ENCODE measurements at places on chromosomes 1 and 21.

DNA sequence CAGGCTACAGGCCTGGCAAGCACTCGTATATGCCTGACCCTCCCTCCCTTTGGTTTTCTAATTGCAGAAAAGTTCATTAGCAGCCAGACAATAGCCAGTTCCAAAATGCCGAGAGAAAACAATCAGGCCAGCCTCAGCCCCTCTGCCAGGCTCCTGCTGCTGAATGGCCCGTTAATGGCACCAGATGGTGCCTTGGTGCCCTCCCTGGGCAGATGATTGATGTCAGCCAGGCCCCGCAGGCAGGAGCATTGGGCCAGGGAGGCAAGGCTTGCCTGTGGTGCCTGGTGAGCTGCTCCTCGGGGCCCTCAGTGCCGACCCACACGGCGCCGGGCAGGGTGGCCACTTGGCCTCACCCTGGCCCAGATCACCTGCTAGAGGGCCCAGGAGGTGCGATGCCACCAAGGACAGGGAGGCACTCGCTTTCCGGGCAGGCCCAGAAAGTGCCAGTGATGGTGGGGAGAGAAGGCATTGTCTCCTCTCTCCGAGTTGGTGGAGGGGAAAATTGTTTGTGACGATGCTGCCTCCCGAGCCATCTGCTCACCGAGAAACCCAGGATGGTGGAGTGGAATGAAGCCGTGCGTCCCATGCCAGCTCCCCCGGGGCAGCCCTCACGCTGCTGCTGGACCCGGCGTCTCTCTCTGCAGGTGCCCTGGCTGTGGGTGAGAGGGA, 28.1 kb downstream of the QSOX1 start:
- DNase-seq = no peak

GRCh38 chr1:218698141-218698540, 353.0 kb downstream of the TGFB2 start:
- no peak for DNase-seq

DNA sequence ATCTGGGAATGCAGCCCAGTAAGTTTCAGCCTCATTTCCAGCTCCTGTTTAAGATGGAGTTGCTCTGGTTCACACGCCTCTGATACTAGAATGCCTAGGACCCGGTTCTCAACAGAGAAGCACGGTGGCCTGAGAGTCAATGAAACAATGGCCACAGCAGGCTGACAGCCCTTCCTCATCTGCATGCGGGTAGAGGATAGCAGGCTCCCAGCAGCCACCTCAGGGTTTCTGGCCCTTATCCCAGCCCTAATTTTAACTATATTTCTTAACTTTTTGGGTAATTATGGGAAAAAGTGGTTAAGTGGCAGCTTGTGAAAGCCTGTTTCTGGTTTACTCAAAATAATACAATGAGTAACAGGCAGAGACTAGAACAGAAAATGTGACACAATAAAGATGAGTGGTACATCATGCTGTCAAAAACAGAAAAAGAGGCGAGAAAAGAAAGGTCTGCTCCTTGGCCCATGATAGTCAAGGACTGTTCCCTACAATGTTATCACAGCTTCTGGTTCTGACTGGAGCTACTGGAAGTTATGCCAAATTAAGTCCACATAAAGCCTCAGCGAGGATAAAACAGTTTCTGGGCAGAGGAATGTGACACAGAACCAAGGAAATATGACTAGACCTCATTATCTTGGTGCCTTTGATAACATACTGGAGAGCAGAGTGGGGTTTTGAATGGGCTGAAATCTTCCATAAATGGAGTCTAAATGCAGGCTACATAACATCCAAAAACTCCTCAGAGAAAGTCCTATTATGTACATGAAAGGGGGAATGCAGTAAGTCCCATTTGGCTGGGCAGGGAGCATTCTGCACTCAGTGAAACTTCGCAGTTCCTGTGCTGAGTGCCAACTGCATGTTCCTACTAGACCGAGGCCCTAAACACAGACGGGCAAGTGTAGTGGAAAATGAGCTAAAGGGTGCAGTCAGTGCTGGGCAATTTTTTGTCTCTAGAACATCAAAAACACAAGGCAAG, 92.1 kb downstream of the NIBAN1 start:
- no peak for DNase-seq

DNA sequence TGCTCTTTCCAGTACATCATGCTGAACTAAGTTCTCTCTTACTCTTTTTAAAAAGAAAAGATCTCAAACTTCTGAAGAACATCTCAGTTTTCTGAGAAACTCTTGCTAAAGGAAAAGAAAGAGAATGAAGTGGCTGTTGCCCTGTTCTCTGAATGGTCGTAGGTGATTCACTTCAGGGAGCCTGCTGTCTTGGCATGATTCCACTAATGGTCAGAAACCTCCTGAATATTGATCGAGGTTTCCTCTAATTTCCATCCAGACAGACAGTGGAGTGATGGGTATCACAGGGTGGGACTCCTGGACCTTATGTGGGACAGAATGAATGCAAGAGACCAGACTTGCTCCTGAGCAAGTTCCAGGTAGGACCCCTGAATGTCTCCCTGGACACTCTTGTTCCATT, 2.5 kb downstream of the FCRL2 start:
- DNase-seq = no peak

GRCh38 chr21:39452207-39452969, 618 bp downstream of the SH3BGR start:
- no peak for DNase-seq

- no peak for DNase-seq
These were observed 34.4 kb upstream of the PADI1 start for GRCh38 chr1:17170571-17170970.

DNA sequence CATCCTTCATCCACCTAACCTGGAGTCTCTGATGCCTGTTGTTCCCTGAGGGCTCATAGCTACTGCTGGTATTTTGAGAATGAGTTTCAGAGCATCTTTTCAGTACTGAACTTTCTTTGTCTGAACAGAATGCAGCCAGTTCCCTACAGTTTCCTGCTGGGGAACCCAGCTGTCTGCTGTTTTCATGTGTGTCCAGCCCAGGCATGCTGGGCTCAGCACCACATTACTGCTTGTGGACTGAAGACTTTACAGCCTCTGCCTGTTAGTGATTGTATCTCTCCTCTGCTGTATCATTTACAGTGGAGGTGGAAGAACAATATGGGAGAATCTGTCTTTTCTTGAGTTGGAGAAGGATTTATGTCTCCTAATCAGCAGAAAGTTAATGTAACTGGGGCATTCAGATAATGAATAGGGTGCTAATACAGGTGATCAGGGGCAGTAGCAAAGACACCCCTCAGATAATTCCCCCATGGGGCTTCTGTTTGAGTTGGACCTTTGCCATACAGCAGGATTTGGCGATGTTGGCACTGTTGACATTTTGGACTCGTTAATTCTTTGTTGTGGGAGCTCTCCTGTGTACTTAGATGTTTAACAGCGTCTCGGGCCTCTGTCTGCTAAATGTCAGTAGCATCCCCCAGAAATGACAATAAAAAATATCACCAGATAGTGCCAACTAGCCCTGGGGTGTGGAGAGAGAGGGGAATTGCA, 207.7 kb downstream of the HHAT start:
- no peak for DNase-seq

- DNase-seq = no peak
These were observed 1529.3 kb upstream of the TPTE start for GRCh38 chr21:8991968-8992621.

- no peak for DNase-seq
These were observed 34.1 kb upstream of the USH2A start for GRCh38 chr1:216457356-216457755.

DNA sequence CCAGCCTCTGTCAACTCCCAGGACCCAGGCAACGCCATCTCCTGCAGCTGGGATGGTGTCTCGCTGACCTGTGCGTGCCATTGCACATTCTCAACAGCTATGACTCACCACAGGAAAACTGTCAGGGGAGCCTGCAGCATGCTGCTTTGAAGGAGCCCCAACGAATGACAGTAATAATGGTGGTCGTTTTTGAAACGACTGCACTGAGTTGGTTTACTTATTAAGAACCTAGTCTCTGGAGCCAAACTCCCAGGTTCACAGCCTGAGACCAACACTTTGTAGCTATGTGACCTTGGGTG, 21.6 kb downstream of the TCEA3 start:
- no peak for DNase-seq

DNA sequence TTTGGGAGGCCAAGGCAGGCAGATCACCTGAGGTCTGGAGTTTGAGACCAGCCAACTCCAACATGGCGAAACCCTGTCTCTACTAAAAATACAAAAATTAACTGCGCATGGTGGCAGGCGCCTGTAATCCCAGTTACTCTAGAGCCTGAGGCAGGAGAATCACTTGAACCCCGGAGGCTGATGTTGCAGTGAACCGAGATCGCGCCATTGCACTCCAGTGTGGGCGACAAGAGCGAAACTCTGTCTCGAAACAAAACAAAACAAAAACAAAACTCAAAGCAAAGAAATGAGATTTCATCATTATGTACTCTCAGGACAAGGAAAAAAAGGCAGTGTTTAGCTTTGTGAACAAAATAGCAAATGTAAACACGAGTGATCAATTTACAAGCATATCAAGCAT, 61.0 kb downstream of the LAMC2 start:
- DNase-seq = no peak
